ENCODE measurements at places on chromosomes 6 and 20.

DNA sequence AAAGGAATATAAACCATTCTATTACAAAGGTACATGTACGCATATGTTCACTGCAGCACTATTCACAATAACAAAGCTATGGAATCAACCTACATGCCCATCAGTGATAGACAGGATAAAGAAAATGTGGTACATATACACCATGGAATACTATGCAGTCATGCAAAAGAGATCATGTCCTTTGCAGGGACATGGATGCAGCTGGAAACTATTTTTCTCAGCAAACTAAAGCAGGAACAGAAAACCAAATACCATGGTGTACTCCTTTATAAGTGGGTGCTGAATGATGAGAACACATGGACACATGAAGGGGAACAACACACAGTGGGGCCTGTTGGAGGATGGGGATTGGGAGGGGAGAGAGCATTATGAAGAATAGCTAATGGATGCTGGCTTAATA is 104.6 kb upstream of the CENPW start:
- no peak for DNase-seq

GRCh38 chr6:35044145-35044745 is 96.9 kb downstream of the TCP11 start:
- peak; percentile 86 for DNase-seq

- no peak for DNase-seq
Observed at GRCh38 chr6:169247419-169247818, 6.2 kb downstream of the THBS2 start.

- DNase-seq = no peak
Observed at GRCh38 chr6:157865249-157865648, 42.2 kb downstream of the SNX9 start.

DNA sequence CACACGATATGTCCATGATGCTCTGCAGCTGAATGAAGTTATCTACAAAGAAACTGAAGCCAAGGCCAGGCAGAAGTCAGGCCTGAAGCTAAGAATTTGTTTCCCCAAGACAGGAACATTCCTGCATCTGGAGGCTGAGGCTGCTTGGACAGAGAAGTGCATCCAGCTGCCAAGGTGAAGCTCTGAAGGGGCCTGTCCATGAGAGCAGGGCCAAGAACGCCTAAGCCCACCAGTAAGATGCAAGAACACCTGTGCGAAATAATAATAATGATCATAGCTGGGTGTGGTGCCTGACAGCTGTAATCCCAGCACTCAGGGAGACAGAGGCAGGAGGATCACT is 37.7 kb upstream of the B4GALT5 start:
- no peak for DNase-seq

GRCh38 chr6:143872201-143872600 is 7.9 kb downstream of the ZC2HC1B start:
- no peak for DNase-seq

DNA sequence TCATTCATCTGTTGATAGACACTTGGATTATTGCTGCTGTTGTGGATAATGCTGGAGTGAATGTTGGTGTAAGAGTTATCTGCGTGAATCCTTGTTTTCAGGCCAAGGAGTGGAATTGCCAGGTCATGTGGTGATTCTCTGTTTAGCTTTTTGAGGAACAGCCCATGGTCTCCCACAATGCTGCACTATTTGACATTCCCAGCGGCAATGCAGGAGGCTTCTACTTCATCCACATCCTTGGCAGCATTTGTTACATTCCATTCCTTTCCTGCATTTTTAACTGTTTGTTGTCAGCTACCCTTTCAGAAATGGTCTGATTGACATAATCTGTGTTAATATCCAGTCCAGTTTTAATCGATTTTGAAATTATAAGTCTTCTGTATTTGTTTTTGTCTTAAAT is 51.7 kb upstream of the CLDN20 start:
- DNase-seq = no peak

- DNase-seq = no peak
Observed at GRCh38 chr6:115899730-115900282, 160.9 kb downstream of the FRK start.

Measured in pulmonary artery endothelial cell (primary cell).